Activated CD4-positive, alpha-beta T cell treated with anti-CD3 and anti-CD28 coated beads, Interleukin-10, Interleukin-2, amounts not matched to agents 100 ng/mL and 50 ng/mL, durations not matched to agents 16 hours and 8 hours (primary cell): ENCODE measurements at places on chromosomes 2 and 18.

DNA sequence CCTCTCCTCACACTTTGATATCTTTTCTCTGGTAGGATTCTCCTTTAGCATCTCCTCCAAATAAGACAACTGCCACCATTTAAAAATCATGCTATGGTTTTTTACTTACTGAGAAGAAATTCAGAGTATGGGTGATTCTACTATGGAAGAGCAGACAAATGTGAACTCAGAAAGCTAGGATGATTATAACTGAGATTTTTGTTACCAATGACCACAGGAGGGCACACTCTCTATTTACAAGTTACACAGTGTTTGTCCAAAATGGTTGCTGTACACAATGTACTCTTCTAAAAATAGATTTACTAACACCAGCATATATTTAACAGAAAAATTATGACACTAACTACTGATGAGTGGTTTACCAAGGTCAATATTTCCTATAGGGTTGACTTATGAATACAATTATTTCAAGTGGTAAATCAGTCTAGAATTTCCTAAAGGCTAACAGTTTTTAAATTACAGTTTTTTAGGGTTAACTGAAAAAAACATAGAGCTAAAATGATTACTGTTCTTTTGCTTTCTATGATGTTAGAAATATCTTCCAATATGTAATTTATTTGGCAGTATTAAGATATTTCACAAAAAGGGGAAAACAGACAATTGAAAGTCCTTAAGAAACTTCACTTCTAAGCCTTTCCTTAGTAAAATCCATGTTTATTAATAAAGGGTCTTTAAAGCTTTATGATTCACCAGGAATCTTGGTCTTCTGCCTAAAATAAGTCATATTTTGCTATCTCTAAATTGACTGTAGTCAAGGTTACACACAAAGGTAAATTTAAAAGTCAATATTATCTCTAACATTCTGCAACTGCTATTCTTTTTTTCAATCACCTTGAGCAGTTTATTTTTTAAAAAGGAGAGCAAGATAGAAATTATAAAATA, 57.2 kb downstream of the MAP4K3 start:
- peak; percentile 43 for DNase-seq

DNA sequence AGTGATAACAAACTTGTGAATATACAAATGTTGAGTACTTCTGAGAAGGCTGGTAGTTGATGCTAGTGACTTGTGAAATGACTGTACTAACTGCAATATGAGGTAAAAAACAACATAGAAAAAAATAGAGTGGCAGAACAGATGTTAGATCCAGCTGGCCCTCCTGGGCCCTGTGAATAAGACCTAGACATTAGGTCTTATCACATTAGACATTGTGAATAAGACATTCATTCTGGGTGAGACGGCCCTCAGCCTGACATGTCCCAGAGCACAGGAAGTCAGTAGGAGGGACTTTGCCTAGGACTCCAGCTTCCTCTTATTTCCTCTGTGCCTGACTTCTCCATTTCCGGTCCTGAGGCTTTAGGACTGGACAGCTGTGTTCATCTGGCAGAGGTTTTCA, 22.9 kb downstream of the DOK1 start:
- peak; percentile 75 for DNase-seq

DNA sequence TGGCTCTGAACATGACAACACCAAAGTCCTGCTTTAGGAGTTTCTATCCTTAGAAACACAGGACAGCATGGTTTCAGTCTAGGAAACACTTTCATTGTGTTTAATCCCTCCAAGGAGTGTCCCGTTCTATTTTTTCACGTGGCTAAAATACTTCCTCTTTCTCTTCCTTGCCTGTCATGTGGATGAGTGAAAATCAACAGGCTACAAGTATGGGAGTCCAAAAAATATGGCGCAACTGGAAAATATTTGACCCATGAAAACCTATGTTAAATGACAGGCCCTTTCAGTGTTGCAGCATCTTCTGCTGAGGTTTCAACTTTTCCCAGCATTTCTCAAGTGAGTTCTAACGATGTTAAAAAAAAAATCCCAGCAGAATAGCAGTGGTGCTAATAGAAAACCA, 146.3 kb downstream of the LAMA3 start:
- DNase-seq, result no peak

- DNase-seq, result no peak
Observed at GRCh38 chr18:10557085-10557677, 31.4 kb downstream of the NAPG start.

DNA sequence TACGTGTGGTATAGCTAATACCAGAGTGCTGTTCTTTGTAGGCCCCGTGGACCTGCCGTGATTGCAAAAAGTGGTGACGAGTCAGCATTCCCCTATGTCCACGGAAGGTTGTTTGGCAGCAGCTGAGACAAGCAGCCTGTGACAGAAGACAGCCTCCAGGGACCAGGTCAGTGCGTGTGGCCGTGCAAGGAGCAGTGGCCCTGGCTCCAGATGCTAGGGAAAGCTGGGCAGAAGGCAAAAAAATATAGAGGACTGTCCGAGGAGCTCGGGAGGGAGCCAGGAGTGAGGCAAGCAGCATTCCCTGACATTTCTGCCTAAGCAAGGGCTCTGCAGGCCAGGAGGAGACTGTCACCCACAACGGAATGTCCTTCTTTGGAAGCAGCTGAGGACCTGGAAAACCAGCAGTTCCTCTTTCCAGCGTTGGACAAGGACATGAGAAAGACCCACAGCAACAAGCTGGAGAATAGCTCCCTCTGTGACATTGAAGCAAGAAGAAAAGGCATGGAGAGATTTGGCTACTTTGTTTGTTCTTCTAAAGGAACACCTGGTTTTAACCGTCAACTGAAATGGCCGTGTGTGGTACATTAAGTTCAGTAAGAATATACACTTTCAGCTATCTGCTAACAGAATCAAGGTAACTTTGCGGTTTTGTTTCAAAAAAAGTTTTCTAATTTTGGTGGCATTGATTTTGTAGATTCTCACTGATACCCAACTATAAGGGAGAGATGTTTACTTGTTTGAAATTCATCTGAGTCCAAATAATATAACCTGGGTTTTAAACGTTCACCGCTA, 58.3 kb downstream of the NPAS2 start:
- no peak for DNase-seq

- no peak for DNase-seq
Observed at GRCh38 chr2:34808426-34808825, 1209.3 kb upstream of the FAM98A start.

DNA sequence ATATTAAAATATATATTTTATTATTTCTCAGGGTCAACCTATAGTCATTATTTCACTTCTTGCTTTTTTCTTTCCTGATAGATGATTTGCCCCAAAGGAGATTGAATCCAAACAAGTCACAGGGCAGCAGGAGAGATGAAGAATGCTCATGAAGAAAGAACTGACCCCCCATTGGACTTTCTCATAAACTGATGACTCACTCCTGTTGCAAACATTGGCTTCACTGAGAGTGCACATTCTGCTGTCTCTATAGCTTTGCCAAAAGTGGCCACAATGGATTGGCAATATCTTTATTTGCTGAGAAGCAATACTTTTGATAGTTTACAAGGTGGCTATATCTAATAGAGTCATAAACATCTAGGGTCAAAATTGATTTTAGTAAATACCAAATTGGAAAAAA, 55.9 kb upstream of the ZNF385B start:
- no peak for DNase-seq

DNA sequence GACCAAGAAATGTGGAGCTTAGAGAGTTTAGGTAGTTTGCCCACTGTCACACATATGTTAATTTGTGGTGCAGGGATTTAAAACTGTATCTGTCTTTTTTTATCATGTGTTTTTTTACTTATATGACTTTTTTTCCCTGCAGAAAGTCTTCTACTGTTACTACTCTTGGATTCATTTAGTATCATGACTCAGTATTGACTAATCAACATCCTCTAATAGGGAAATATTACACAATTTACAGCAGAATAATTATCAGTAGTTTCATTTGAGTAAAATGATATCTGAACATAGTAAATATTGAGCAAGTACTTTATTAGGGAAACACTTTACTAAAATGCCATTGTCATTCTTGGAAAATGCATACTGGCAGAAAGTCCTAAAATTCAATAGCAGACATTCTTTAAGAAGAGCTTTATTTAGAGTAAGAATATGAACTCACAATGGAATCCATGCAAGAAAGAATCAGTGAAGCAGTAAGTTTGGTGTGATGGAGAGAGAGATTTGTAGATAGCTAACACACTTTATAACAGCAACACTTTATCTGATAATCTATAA, 425.9 kb upstream of the SLC8A1 start:
- DNase-seq, result no peak

GRCh38 chr2:218010140-218010983, 7.6 kb upstream of the TNS1 start:
- peak; percentile 11 for DNase-seq

DNA sequence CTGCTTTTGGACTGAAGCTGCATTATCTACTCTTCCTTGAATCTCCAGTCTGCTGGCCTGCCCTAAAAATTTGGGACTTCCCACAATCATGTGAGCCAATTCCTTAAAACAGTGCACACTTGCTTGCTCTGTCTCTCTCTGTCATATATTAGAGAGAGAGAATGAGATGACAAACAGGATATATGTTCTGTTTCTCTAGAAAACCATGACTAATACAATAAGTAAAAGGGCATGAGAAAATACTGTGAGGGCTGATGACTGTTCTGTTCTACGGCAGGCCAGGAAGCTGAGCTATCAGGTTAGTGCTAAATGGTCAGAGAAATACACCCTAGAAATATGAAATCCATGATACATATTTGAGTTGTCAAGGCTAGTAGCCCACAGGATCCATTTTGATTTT, 1896.8 kb upstream of the CELF4 start:
- no peak for DNase-seq

GRCh38 chr2:230296917-230297316, 30.1 kb upstream of the SP140L start:
- no peak for DNase-seq

DNA sequence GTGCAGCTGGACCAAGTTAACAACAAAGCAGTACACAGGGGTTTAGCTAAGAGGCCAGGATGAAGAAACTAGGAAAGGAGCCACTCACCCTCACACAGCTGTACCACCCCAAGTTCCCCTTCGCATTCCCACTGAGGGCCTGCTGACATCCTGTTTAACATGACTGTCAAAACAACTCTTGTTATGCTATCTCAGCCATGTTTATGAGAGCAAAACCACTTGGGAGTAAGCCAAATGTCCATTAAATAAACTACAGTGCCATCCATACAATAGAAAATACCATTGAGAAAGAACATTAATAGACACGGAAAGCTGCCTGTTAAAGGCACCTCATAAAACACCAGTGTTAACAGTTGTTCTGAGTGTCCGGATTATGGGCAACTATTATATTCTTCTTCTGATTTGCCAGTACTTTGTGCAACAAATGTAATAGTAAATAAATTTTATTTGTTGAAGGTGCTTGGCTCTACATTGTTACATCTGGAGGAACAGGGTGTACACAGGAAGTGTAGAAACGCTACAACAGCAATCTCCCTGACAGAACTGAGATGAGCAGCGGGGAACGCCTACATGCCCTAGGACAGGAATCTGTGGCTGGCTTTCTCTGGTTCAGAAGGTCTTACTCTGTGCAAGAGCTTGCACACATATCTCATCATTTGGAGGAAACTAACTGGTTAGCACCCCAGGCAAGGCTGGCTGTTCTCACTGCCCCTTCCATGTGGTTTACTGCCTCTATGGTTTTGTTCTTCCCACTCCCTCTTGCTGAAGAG, 85.6 kb downstream of the EHD3 start:
- DNase-seq, result peak; percentile 73

GRCh38 chr2:105338020-105338385, 663 bp downstream of the C2orf49 start:
- no peak for DNase-seq

DNA sequence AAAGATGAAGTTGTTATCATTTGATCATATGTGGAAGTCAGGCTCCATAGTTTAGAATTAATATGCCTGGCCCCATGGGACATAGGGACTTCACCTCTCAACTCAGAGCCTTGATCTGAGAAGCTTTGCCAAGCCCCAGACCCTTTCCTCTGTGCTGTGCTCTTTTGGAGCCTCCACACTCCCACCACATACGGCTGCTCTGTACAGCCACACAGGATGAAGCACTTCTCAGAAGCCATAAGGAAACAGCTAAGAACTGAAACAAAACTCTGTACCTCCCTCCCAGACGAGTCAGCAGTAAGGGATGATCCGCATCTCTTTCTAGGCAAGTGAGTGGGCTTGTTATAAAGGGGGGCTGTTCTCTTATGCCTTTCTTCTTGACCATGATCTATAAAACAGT, 66.5 kb downstream of the CAB39 start:
- DNase-seq, result peak; percentile 47

DNA sequence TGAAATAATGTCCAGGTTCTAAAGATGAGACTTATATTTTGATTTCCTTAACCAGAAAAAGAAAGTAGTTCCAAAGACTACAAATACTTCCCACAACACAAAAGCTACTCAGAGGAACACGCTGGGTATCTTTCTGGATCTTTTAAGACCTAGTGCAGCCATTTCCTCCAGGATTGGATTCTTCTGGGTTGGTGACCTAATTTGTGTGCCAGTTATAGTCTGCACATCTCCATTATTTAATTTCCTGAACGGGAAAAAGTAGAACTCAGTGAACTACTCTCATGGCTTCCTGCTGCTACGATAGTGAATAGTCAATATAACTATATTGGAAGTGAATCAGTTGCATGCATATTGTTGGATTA, 1.5 kb downstream of the TMEM87B start:
- DNase-seq, result no peak

- DNase-seq, result no peak
Observed at GRCh38 chr2:237486334-237486818, 675 bp upstream of the MLPH start.

GRCh38 chr2:197322724-197323720, 12.4 kb upstream of the ANKRD44 start:
- peak; percentile 28 for DNase-seq

DNA sequence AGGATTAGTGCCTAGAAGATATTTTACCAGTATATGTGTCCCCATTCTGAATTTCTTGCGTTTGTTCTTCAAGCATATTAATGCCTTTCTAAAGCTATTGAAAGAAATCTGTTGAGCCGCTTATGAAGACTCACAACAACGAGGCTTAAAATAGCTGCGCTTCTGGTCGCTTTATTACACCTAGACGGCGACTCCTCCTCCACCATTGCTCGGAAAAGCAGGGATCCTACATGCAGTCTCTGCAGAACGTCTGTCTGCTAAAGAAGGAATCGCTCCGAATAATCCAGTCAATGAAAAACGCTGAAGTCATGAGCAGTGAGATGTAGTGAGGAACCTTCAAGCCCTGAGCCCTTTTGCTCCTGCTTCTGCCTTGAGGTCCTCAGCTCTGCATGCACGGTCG, 94.8 kb upstream of the ZNF516 start:
- DNase-seq, result no peak

GRCh38 chr2:164839914-164840457, 1.6 kb downstream of the COBLL1 start:
- DNase-seq, result no peak

GRCh38 chr2:12513339-12513738, 203.4 kb upstream of the TRIB2 start:
- DNase-seq, result no peak

- no peak for DNase-seq
Observed at GRCh38 chr2:39657287-39657937, 8.3 kb upstream of the TMEM178A start.

GRCh38 chr18:75088021-75088506, 120.9 kb downstream of the PTGR3 start:
- no peak for DNase-seq

GRCh38 chr2:233129351-233129978, 69.3 kb downstream of the INPP5D start:
- no peak for DNase-seq
